Myocyte (in vitro differentiated cells): ENCODE measurements at places on chromosomes 5 and 9.

GRCh38 chr9:110252509-110253139, 3.7 kb downstream of the TXN start:
- DNase-seq = no peak

- no peak for DNase-seq
Observed at GRCh38 chr9:132820169-132820944, 57.7 kb downstream of the AK8 start.

DNA sequence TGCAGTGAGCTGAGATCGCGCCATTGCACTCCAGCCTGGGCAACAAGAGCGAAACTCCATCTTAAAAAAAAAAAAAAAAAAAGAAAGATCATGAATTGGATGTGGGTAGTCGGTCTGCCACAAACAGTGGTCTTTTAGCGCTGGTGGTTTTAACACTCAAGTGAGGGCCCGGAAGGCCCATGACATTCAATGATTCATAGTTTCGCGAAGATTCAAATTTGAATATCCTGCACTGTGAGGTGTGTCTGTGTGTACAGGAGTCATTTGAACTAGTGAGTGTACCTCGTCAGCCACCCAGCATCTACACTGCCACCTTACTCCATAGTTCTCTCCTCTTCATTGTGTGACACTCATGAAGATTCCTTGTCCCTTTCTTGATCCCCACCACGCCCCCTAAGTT, 41.3 kb downstream of the CFAP77 start:
- DNase-seq = no peak

DNA sequence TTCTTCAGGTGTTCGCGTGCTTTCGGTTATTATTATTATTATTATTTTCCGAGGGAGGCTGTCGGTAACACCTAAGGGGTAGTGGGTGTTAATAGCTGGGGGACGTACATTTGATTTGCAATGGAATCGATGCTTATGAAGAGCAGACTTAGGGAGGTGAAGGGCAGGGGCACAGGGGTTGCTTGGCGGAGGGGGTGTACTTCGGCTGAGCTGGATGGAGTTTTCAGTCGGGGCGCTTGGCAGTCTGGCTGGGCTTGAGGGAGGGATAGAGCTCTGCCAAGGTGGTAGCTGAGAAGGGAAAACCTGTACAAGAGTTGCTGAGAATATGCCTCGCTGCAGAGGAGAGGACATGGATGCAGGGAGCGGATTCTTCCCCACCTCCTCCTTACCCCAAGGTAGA, 617 bp upstream of the PTPRD start:
- no peak for DNase-seq

DNA sequence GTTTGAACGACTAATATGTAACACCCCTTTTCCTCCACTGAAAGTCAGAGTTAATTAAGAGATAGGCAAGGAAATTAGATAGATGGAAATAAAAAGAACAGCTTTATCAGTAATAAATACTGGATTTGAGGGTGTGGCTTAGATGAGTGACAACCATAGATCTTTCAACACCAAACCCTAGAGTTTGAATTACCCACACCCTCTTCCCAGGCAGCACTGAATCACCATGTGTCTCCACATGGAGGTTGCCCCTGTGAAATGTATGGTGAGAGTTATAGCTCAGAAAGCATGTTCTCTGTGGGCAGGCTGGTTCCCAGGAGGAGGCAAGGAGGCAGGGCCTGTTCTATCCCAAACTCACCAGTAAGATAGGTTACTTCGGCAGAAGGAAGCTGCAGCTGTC, 69.7 kb downstream of the TMEM174 start:
- DNase-seq = no peak
